Common myeloid progenitor, CD34-positive (primary cell): ENCODE measurements at places on chromosomes 3 and 15.

DNA sequence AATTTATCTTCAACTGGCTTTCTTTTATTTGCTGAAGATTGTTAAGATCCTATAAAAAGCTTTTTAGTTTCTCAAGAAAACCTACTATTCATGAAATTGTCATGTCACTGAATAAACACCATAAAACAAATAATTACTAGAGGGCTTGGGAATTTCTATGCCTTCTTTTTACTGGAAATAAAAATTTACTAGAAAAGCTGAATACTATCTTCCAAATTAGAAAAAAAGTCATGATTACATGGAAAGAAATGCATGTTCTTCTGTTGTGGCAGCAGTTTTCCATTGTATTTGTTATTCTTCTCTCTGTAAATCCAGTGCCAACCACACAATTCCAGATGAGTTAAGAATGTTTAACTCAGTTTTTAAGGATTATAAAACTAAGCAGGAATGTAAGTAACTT lies 153.8 kb downstream of the RAP2B start:
- no peak for DNase-seq

DNA sequence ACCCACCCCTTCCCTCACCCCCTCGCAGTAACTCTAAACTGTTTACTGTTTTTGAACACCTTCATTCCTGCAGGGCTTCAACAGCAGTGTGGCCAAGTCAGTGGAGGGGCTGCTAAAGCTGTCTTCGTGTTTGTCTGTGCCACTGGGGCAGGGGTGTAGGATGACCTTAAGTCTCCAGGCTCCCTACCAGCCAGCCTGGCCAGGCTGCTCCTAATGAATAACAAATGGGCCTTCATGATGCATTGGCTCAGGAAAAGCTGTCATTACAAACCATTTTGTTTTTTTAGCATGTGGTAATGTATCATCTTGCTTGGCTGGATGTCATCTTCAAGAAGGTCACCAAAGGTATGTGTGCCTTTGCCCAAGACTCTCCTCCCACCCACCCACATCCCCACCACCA lies 372.2 kb upstream of the WNT5A start:
- no peak for DNase-seq

- DNase-seq, result no peak
Measured at GRCh38 chr3:59654123-59654479, 604.3 kb upstream of the CFAP20DC start.

DNA sequence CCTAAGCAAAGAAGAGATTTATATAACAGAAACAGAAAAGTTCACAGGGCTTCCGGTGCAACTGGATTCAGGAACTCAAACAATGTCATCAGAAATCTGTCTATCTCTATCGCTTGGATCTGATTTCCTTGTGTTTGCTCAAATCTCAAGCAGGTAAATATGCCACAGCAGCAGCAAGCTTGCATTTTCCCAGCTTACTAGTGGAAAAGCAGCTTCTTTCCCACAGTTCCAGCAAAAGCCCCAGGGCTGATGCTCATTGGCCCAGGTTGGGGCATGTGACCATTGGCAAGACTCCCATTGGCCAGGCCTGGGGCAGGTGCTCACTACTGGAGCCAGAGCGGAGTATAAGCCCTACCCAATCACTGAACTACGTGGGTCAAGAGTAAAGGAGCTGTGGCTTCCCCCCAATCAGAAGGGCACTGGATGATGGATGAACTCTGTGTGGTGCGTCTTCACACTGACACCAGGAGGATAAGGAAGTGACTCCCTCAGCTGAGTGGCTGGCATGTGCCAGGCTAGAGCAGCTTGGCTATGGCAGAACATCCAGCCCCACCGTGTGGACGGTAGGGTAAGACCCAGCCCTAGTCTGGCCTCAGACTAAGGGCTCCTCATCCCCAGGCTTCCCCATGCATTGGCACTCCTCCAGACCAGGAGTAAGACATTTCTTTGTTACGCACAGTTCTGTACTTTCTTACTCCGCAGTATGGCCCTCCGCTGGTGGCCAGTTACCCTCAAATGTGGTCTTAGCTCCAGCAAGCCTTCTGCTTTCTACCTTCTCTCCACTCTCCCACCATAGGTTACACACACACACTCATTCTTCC lies 13.1 kb upstream of the VIPR1 start:
- no peak for DNase-seq

- DNase-seq, result no peak
Measured at GRCh38 chr3:119763466-119763865, 18.4 kb upstream of the NR1I2 start.

- DNase-seq, result no peak
Measured at GRCh38 chr3:458653-459310, 262.2 kb downstream of the CHL1 start.

DNA sequence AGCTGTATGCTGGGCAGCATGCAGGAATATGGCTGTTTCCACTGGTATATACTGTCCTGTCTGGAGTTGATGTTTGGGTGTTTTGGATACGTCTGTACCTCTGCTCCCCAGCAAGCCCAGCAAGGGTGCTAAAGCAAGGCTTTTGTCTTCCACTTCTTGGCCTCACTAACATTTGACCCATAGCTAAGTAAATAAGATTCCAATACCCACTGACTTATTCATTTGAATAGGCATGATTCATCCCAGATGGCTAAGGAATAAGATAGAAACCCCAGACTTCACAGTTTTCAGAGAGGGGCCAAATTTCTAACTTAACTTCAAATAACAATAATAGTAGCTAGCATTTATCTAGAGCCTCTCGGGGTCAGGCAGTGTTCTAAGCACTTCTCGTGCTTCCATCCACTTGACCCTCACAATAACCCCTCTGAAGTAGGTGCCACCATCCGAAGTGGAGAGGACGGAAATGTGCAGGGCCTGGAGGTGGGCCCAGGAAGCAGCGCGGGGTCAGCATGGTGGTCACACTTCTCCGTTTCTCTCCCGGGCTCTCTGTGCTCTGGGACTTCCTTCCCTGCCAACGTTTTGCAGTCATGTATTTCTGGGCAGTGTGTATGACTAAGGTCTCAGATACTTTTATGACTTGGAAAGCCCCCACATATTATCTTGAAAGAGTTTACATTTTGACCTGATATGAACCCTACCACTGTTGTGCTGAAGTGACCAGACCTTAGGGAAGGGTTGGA lies 39.3 kb downstream of the LRRK1 start:
- no peak for DNase-seq

GRCh38 chr3:123757281-123757940 lies 126.7 kb downstream of the MYLK start:
- peak; percentile 38 for DNase-seq

GRCh38 chr3:33155301-33155700 lies 41.5 kb downstream of the CRTAP start:
- no peak for DNase-seq

DNA sequence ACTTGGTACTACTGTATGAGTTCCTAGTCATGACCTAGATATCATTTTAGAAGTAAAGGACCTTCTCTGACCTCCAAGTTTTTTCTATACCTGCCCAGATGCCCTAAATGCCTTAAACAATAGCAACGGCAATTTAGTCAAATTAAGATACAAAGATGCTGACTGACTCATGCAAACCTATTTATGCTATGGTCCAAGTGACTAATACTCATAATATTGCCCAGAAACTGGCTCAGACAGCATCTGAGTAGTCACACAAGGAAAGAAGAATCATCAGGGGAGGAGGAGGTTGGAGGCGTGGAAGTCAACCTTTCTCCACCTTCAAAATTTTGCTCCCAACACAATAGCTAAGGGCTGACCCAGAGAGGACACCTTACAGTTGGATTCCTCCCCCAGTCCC lies 6.8 kb downstream of the FYCO1 start:
- DNase-seq, result no peak

DNA sequence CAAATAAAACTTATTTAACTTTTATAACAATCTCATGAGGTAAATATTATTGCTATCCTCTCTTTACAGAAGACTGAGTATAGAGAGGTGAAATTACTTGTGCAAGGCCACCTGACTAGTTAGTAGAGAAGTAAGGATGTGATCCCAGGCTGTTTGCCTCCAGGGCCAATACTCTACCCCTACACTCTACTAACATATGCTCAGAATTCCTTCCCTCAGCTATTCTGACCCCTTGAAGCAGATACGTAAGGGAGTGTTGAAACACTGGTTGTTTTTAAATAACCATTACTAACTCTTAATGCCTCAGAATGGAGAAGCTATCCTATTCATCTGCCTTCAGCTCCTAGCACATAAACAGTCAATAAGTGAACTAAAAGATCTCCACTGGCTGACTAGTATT lies 24.1 kb downstream of the CSTA start:
- DNase-seq, result no peak

DNA sequence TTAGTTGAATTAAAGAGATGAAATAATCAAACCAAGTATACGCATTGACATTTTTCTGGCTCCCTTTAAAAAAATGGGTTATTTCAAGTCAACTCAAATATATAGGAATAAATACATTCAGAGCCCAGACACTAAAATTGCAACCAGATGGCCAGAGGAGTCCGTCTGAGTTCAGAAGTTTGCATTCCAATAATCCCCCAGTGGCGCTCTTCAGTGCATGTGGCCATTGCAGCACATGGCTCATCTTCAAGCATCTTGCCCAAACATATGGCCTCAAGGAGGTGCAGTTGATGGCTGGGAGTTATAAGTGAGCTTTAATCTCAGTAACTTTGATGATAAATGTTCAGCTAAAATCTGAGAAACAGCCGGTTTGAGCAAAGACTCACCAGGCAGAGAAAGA lies 295.8 kb upstream of the LRRN1 start:
- no peak for DNase-seq

DNA sequence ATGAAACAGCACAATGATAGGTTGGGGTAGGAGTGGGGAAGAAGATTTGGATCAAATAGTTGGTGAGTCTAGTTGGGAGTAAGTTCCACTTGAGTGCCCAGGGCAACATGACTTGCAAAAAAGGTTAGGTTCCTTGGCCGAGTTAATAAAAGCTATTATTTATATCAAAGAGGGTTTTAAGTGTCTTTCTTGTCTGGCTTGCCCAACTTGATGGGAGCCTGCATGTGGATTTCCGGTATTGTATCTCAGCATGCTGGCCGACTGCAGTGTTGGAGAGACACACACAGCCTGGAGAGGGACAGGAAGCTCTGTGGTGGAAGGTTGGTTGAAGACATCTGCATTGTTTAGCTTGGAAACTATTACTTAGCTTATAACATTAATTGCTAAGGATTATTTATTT lies 449.5 kb upstream of the TBL1XR1 start:
- peak; percentile 43 for DNase-seq

GRCh38 chr15:27683121-27683520 lies 416.0 kb downstream of the OCA2 start:
- DNase-seq, result no peak

DNA sequence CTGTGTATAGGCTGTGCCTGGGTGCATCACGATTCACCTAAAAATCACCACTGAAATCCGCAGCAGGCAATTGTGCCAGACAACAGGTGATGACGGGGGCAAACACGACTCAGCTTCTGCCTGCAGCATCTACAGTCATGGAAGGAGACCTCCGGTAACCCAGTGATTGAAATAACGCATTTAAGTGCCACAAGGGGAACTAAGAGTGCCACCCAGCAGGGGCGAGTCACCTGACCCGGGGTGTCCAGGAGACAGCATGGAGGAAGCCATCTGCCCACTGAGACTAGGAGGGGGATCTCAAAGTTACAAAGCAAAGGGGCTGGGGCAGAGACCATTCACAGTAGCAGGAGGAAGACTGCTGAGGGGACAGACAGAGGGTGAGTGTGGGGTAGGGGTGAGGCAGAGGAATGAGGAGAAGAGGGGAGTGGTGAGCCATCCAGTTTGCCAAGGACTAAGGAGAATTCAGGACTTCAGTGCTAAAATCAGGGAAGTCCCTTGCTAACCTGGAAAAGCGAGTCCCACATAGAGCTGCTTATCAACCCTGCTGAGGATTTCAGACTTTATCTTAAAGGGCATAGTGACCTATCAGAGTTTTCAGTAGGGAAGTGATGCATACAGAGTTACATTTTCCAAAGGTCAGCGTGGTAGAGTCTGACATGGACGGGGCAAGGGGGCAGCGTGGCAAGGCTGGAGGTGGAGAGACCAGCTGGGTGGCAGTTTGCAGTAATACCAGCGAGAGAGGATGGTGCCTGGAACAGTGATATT lies 256.7 kb upstream of the HES1 start:
- no peak for DNase-seq

DNA sequence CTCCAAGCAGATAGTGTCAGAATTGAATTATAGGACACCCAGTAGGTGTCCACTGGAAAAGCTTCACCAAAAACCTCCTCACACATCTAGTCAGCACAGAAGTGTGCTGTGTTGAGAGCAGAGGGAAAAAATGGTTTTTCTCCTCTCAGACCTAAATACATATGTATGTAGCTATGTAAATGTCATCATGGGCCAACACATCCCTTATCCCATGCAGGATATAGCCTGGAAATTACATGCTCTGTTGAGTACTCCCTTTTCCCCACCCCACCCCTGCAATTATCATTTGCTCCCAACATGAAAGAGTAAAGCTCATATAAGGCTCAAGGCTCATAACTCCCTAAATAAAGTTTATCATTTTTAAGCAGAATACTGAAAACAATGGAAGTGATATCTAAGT lies 35.7 kb downstream of the DLG1 start:
- no peak for DNase-seq

GRCh38 chr3:192275741-192276355 lies 451.5 kb downstream of the FGF12 start:
- DNase-seq, result no peak

DNA sequence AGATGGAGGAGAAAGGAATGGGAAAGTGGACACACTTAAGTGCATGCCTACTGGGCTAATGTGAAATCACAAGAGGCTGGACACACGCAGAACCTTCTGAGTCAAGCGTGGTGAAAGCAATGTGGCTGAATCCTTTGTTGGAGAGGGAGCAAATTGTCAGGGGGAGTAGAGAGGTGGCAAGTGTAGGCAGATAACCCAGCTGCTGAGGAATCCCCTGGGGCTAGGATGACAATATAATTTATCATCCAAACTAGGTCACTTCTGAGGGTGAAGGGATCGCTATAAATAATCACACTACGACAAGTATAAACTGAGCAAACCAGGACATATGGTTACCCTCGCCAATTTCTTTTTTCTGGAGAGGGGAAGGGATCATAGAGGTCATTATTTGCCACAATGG lies 28.7 kb downstream of the TAMM41 start:
- DNase-seq, result no peak

GRCh38 chr3:124793054-124793739 lies 62.9 kb downstream of the UMPS start:
- DNase-seq, result no peak

- no peak for DNase-seq
Measured at GRCh38 chr3:123755085-123755484, 129.0 kb downstream of the MYLK start.

DNA sequence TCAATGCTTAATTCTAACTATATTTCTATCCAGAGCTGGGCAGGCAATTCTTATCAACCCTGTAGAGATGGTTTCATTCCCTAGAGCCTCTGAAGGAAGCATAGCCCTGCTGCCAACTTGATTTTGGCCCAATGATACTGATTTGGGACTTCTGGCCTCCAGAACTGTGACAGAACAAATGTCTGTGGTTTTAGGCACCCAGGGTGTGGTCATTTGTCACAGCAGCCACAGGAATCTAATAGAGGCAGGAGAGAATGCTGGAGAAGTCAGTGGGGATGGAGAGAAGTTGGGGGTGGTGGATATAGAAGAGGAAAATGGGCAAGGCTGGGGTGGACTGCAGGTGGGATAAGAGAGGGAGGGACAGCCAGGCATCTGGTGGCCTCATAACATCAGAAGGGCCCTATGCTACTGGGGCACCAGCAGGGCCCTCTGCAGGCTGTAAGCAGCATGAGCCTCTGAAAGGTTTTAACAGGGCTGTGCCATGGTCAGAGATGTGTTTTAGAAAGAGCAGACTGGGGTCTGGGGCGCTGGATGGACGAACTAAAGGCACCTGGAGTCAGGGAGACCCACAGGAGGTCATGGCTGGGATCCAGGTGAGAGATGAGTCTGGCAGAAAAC lies 19.8 kb downstream of the MRPS11 start:
- no peak for DNase-seq

- DNase-seq, result no peak
Measured at GRCh38 chr15:73398861-73399260, 30.1 kb upstream of the HCN4 start.
